ENCODE measurements at places on chromosomes 7 and 10.

GRCh38 chr7:31883761-31884164 is 186.4 kb downstream of the PDE1C start:
- DNase-seq: no peak

DNA sequence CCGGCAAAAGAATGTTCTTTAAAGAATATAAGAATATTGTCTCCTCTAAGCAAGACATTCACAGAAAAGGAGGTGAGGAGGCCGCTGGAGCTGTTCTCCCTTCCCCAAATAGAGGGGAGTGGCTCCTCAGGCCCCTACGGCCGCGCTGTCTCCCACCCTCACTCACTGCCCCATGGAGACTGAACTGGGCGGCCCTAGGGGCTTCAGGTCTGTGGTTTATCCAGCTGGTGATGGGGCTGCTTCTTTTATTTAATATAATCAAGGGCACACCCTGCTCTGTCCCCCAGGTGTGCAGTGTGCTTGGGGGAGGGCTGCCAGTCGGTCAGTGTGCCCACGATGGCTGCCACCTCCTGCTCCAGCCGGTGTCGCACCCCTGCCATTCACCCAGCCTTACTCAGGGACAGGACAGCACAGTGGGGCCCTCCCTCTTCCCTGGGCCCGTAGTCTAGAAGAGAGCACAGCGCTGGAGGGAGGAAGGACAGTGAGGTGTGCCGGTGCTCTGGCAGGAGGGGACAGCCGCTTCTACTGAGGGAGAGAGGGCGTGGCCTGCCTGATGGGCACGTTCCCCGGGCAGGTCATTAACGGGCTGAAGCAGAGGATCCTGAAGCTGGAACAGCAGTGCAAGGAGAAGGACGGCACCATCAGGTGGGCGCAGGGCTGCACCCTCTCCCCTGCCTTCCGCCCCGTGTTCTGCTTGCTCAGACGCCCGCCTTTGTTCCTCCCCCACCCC is 23.4 kb downstream of the IQCE start:
- no peak for DNase-seq

GRCh38 chr7:23000597-23001360 is 13.2 kb downstream of the HYCC1 start:
- DNase-seq: no peak

GRCh38 chr7:80199051-80199450 is 64.4 kb downstream of the GNAI1 start:
- DNase-seq: no peak

DNA sequence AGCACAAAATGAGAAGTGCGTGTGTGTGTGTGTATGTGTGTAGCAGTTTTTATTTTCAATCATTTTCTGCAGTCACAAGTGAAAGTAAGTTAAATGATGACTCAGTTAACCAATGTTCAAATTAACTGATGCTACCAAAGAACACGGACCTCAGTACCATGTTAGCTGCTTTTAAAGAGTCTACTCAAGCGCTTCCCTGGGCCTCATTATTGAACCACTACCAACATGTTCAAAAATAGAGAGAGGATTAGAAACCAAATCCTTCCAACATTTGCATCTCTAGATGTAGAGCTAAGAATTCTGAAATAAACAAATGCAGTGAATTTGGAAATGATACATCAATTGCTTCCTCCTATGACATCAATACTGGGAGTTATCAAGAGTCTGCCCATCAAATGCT is at the start of gene TAS2R39:
TSS of gene TAS2R39 (plus strand) at position 396 of the 400 bp plus-strand sequence. CDS start at position 396, 0 bp downstream.
- no peak for DNase-seq

Measured in anterior cingulate cortex (tissue), 58 donors.